Vagina (tissue), 2 donors: ENCODE measurements at places on chromosomes 12 and 14. TPM values are rescaled to one million over a fixed set of nuclear protein-coding genes. Genes with fewer than 3 reads are reported as not detected.
A peak's percentile ranks its signal among the peaks of the same experiment; 100 is the strongest.

- H3K4me1 ChIP-seq, result no peaks in the 10 kb centered on the region
- H3K27me3 ChIP-seq, result no peaks in the 10 kb centered on the region
- H3K36me3 ChIP-seq, result no peaks in the 10 kb centered on the region
These were observed 249.7 kb upstream of the AVPR1A start for GRCh38 chr12:63400718-63401117.

The MCRS1 gene
- total RNA-seq, result 40.8 TPM

- no peaks in the 10 kb centered on the region for H3K36me3 ChIP-seq
- peaks cover 5% of the 10 kb centered on the region for H3K4me1 ChIP-seq
- no peak overlapping the region for H3K27ac ChIP-seq
- no peak for DNase-seq
- H3K27me3 ChIP-seq, result no peaks in the 10 kb centered on the region
These were observed 19.5 kb upstream of the NUP107 start for GRCh38 chr12:68667291-68667690.

- no peaks in the 10 kb centered on the region for H3K36me3 ChIP-seq
- no peak overlapping the region for H3K4me3 ChIP-seq
- H3K27ac ChIP-seq, result no peak overlapping the region
- no peak for DNase-seq
These were observed 41.1 kb downstream of the PROX2 start for GRCh38 chr14:74834692-74835392.

GRCh38 chr12:122195405-122195804, 8.1 kb upstream of the B3GNT4 start:
- H3K27me3 ChIP-seq, result no peaks in the 10 kb centered on the region
- no peaks in the 10 kb centered on the region for H3K4me1 ChIP-seq
- H3K4me3 ChIP-seq, result no peak overlapping the region
- no peak overlapping the region for H3K27ac ChIP-seq

The PLXNC1 gene
- 14.2 TPM for total RNA-seq

DNA sequence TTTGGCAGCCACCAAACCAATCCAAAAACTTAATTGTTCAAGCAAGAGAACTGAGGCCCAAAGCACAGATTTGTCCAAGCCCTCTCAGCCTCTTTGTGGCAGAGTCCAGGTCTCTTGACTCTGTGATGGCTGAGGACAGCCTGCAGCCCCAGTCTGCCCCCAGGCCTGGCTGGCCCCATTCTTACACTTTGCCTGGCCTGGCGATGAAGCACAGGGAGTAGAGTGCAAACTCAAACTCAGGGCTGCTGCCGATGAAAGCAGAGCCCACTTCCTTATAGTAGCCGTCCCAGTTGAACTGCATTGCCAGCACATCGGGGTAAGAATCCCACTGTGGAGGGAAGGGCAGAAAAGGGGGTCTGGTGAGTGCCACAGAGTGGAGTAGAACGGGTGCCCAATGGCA, 5.6 kb upstream of the RPAP3 start:
- no peak for DNase-seq
- H3K36me3 ChIP-seq, result no peaks in the 10 kb centered on the region
- H3K4me1 ChIP-seq, result peaks cover 37% of the 10 kb centered on the region
- H3K27me3 ChIP-seq, result no peaks in the 10 kb centered on the region
- no peak overlapping the region for H3K27ac ChIP-seq
- no peak overlapping the region for H3K4me3 ChIP-seq

DNA sequence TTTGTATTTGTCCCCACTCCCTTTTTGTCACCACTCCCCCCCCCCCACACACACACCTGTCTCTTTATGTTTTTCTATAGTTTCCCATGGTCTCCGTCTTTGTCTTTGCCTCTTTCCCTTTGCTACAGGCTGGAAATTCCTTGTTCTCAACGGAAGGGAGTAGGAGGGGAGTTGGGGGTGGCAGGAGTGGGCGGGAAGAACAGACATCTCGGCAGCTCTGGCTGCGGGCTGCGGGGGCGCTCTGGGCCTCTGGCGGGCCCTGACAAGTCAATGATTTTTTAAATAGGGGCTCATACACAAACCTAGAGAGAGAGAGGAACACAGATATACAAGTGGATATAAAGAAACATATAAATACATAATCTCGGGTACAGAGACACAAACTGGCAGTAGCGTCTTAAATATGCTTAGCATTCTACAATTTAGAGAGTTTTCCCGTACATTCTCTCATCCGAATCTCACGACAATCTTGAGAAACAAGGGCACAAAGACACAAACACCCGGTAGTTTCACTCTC, 2.4 kb upstream of the NAB2 start:
- DNase-seq, result no peak
- H3K27me3 ChIP-seq, result no peaks in the 10 kb centered on the region
- H3K4me3 ChIP-seq, result peak overlapping the region; percentile 81
- peaks cover 6% of the 10 kb centered on the region for H3K36me3 ChIP-seq

The ZC2HC1C gene
- not detected for total RNA-seq

DNA sequence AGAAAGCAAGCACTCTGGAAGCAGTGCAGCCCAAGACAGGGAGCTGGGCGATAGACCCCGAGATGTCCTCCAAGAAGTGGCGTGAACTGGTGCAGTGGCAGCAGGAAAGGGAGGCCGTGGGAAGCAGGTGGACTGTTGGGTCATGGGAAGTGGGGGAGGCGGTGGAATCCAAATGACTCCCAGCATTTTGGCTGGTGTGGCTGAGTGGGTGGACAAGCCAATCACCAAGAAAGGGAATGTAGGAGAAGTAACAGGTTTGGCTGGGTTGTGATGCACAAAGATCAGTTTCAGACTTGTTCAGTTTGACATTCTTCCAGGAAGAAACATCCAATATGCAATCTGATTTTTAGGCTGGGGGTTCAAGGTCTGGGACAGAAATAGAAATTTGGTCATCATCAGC, 46.0 kb upstream of the KTN1 start:
- H3K27me3 ChIP-seq, result no peaks in the 10 kb centered on the region
- no peak overlapping the region for H3K4me3 ChIP-seq
- H3K27ac ChIP-seq, result no peak overlapping the region
- no peak for DNase-seq
- H3K4me1 ChIP-seq, result no peaks in the 10 kb centered on the region
- H3K36me3 ChIP-seq, result no peaks in the 10 kb centered on the region

GRCh38 chr14:104240434-104241157, 102.2 kb downstream of the KIF26A start:
- no peaks in the 10 kb centered on the region for H3K27me3 ChIP-seq
- no peak overlapping the region for H3K27ac ChIP-seq
- H3K4me1 ChIP-seq, result no peaks in the 10 kb centered on the region
- no peak for DNase-seq
- no peaks in the 10 kb centered on the region for H3K36me3 ChIP-seq

DNA sequence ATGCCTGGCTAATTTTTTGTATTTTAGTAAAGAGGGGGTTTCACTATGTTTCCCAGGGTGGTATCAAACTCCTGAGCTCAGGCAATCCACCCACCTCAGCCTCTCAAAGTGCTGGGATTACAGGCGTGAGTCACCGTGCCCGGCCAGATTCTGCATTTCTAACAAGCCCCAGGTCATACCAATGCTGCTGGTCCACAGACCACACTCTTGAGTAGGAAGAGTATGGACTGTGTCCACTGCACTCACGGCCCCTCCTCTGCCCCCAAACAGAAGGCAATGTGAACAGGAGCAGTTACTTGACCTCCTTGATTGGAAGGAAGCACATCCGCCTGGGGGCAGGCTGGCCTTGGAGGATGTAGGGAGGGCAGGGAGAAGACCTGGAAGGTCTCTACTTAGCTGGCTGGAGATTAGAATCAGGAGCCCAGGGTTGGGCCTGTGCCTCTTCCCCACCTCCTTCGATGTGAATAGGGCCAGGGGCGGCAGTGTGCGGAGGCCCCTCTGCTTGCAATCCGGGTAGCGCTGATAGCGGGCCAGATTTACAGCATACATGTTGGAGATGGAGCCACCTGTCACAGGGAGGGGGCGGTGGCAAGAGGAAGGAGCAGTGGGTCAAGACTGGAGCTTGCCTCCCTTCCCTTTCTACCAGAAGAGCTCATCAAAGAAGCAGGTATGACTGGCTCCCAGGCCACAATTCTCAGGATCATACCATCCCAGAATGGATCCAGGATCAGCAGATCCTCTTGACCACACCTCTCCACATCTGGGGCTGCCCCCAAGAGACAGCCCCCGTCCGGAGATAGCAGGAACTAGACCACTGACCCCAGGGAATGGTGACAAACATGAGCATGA, 9.4 kb upstream of the ZNF740 start:
- no peaks in the 10 kb centered on the region for H3K36me3 ChIP-seq
- H3K4me1 ChIP-seq, result peaks cover 6% of the 10 kb centered on the region
- no peak overlapping the region for H3K27ac ChIP-seq
- no peaks in the 10 kb centered on the region for H3K27me3 ChIP-seq
- no peak for DNase-seq
- no peak overlapping the region for H3K4me3 ChIP-seq

DNA sequence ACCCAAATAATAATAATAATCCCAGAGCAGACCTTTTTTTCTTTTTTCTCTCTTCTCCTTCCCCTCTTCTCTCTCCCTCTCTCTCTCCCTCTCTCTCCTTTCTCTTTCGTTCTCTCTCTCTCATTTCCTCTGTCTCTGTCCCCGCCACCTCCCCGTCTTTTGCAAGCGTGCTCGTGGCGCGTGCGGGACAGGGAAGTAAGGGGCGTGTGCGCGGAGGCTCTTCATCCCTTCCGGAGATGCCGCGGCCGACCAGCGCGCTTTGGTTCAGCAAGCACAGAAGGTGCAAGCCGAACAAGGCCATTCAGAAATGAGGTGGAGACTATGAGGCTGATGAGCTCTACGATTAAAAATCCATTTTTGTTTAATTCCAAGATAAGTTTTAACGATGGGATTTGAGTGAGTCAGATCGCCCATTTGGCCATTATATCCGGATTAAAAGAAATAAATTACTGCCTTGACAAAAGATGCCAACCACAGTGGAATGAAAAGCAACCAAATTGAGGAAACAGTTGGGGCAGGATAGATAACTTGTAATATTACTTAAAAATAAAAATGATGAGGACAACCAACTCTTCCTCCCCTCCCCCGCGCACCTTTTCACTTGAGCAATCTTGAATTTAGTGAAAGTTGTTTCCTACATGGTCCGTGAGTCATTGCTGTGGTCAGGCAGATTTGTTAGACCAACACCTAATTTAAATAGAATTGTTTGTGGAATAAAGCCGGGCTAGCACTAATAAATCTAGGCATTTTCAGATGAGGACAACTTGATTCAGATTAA, 1.2 kb upstream of the AMIGO2 start:
- DNase-seq, result no peak
- H3K27ac ChIP-seq, result peak overlapping the region; percentile 96
- no peaks in the 10 kb centered on the region for H3K36me3 ChIP-seq
- H3K4me3 ChIP-seq, result peak overlapping the region; percentile 77

GRCh38 chr14:69129264-69129880, 23.5 kb downstream of the DCAF5 start:
- no peaks in the 10 kb centered on the region for H3K36me3 ChIP-seq
- H3K4me3 ChIP-seq, result no peak overlapping the region
- peak overlapping the region; percentile 45 for H3K27ac ChIP-seq
- no peaks in the 10 kb centered on the region for H3K27me3 ChIP-seq
- peaks cover 62% of the 10 kb centered on the region for H3K4me1 ChIP-seq

DNA sequence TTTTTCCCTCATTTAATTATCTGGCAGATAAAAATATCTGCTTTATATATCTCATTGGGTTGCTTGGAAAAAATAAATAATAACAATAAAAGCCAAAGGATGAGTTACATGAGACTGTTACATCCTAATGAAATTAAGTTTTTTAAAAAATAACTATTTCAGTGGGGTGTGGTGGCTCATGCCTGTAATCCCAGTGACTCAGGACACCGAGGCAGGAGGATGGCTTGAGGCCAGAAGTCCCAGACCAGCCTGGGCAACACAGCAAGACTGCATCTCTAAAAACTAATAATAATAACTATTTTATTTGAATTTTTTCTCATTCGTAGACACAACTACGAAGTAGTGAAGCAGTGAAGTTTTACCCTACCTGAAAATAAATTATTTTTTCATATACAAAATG, 103.3 kb downstream of the BCAT1 start:
- no peak overlapping the region for H3K4me3 ChIP-seq
- H3K36me3 ChIP-seq, result no peaks in the 10 kb centered on the region
- no peak for DNase-seq
- no peak overlapping the region for H3K27ac ChIP-seq

DNA sequence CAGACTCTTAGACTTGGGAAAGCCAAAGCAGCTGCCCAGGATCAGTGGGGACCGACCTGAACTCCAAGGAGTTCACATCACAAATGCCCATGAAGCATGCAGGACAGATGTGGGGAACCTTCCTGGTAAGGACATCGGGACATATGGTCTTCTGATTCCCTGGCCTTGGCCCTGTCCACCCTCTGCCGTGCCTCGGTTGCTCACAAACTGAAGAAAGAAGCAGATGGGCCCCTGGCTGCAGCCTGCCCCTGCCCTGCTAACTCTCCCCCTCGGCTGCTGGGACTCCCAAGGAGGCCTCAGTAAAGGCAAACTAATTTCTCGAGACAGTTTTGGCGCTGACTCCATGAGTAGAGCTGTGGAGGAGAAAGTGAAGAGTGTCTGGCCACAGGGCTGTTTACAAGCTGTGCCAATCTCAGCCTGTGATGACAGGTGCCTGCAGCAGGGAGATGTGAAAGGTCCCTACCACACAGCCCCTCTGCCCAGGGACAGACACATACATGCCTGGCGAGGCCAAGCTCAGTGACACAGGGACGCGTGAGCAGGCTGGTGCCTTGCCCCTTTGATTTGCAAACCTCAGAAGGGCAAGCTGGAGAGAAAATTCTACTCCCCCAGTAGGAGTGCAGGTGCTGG, 48.6 kb downstream of the ISCA2 start:
- H3K4me3 ChIP-seq, result no peak overlapping the region
- no peak for DNase-seq
- no peak overlapping the region for H3K27ac ChIP-seq

DNA sequence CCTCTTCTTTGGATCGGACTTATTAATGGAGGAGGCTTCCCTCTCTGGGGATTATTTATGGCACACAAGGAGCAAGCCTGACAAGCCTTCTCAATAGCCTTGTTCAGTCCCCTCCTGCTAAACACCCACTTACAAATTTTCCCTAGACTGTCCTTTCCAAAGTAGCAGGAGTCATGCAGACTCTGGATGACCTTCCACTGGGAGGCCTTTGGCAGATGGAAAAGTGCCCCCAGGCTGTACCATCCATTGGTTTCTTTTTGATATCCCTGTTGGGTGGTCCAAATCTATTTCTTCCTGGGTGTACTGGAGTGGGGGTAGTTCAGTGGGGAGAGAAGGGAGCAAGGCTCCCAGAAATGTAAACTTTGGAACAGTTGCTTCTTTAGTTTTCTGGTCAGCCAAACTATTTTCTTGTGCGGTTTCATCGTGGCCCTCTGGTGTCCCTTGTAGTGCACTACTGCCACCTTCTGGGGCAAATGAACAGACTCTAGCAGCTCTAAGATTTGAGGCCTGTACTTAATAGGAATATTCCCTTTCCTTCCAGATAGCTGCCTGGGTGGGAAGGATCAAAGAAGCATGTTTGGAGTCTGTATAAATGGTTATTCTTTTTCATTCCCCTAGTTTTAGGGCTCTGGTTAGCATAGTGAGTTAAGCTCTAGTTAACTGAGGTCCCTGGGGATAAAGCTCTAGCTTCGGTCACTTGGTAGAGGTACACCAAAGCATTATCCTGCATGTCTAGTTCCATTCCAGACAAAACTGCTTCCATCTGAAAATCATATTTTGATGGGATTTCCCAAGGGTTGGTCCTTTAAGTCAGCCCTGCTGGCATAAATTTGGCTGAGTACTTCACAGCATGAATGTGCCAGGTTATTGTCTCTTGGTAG, 409.5 kb downstream of the SLC6A15 start:
- H3K36me3 ChIP-seq, result no peaks in the 10 kb centered on the region
- H3K27me3 ChIP-seq, result no peaks in the 10 kb centered on the region
